ENCODE measurements at places on chromosomes 1 and 21. TPM values are rescaled to one million over a fixed set of nuclear protein-coding genes. Genes with fewer than 3 reads are reported as not detected.

The CD52 gene
- total RNA-seq = not detected

The CFHR2 gene
- total RNA-seq = not detected

The S100A5 gene
- total RNA-seq = 1.3 TPM

The CNTN2 gene
- not detected for total RNA-seq

The PDZK1 gene
- total RNA-seq = 0.69 TPM

- DNase-seq = peak; percentile 33
Measured at GRCh38 chr1:243343970-243344937, 88.4 kb downstream of the SDCCAG8 start.

GRCh38 chr1:201511941-201512539 lies 5.1 kb upstream of the CSRP1 start:
- peak; percentile 53 for DNase-seq

Measured in LHCN-M2 (cell line).